Heart right ventricle (tissue), 16 donors: ENCODE measurements at places on chromosomes 6 and 20. TPM values are rescaled to one million over a fixed set of nuclear protein-coding genes. Genes with fewer than 3 reads are reported as not detected.

- DNase-seq, result no peak
- H3K27ac ChIP-seq, result no peak overlapping the region
Measured at GRCh38 chr6:87482366-87482765, 9.6 kb downstream of the SLC35A1 start.

Gene SLC24A3
- polyA plus RNA-seq, result 0.80 TPM

GRCh38 chr20:33653900-33654596, 8.1 kb upstream of the C20orf144 start:
- no peak overlapping the region for H3K27ac ChIP-seq
- no peak for DNase-seq
- H3K36me3 ChIP-seq, result peaks cover 6% of the 10 kb centered on the region
- H3K4me1 ChIP-seq, result peaks cover 20% of the 10 kb centered on the region
- H3K4me3 ChIP-seq, result no peak overlapping the region
- no peaks in the 10 kb centered on the region for H3K27me3 ChIP-seq

DNA sequence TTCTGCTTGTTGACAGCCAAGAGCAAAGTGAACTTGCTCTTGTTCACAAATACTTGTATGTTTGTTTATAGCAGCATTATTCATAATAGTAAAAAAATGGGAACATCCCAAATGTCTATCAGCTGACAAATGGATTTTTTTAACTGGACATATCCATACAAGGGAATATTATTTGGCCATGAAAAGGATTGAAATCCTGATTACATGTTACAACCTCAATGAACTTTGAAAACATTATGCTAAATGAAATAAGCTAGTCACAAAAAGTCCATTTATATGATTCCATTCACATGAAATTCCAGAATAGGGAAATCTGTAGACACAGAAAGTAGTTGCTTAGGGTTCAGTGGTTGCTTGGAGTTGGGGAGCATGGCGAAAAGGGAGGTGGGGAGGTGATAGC, 28.4 kb upstream of the BAG2 start:
- H3K4me1 ChIP-seq, result no peaks in the 10 kb centered on the region
- DNase-seq, result no peak
- no peak overlapping the region for H3K27ac ChIP-seq
- H3K4me3 ChIP-seq, result no peak overlapping the region
